CD8-positive, alpha-beta memory T cell (primary cell): ENCODE measurements at places on chromosomes 16 and 17. TPM values are rescaled to one million over a fixed set of nuclear protein-coding genes. Genes with fewer than 3 reads are reported as not detected.

Gene RNF43
- total RNA-seq: 1.2 TPM

Gene CACNG3
- not detected for total RNA-seq

DNA sequence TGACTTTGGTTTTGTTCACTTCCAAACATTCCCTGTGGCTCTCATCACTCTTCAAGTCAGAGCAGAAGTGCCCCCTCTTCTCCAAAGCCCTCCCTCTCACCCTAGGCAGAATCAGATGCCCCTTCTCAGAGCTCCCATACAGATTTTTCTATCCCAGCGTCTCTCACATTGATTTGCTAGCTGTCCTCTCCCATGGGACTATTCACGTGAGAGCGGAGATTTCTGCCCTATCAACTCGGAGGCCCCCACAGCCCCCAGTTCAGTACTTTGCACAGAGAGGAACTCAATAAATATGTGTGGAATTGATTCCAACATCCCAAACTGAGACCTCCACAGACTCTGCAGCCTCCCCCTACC is 182.6 kb downstream of the C16orf78 start:
- H3K36me3 ChIP-seq: no peaks in the 10 kb centered on the region
- no peak for DNase-seq
- H3K4me3 ChIP-seq: no peak overlapping the region
- H3K27me3 ChIP-seq: no peaks in the 10 kb centered on the region
- no peak overlapping the region for H3K27ac ChIP-seq

- peaks cover 88% of the 10 kb centered on the region for H3K4me1 ChIP-seq
- H3K4me3 ChIP-seq: no peak overlapping the region
- H3K27ac ChIP-seq: no peak overlapping the region
Measured at GRCh38 chr16:89434490-89434889, 55.9 kb downstream of the ANKRD11 start.

- no peaks in the 10 kb centered on the region for H3K4me1 ChIP-seq
- H3K27ac ChIP-seq: no peak within 1 kb of the TSS
- no peaks in the 10 kb centered on the region for H3K36me3 ChIP-seq
- H3K27me3 ChIP-seq: no peaks in the 10 kb centered on the region
Measured at GRCh38 chr17:63881935-63882601, at the start of gene GH2. GH2 (minus strand) TSS chr17:63881944; CDS start chr17:63881801, 143 bp downstream.

DNA sequence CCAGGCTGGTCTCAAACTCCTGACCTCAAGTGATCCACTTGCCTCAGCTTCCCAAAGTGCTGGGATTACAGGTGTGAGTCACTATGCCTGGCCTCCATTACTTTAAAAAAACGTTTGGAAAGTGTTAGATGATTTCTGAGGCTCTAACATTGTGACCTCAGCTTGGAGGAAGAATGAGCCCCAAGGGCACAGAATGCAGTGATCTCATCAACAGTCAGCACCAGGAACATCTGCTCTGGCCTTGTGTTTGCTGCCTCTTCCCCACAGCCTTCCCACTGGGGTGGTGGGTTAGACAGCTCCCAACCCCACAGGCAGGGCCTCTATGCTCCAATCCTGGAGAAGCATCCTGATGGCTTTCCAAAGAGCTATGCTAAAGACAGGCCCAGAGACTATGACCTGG is 37.7 kb upstream of the SREBF1 start:
- DNase-seq: no peak
- no peak overlapping the region for H3K27ac ChIP-seq
- no peaks in the 10 kb centered on the region for H3K27me3 ChIP-seq
- H3K4me1 ChIP-seq: no peaks in the 10 kb centered on the region
- H3K36me3 ChIP-seq: peaks cover 28% of the 10 kb centered on the region

DNA sequence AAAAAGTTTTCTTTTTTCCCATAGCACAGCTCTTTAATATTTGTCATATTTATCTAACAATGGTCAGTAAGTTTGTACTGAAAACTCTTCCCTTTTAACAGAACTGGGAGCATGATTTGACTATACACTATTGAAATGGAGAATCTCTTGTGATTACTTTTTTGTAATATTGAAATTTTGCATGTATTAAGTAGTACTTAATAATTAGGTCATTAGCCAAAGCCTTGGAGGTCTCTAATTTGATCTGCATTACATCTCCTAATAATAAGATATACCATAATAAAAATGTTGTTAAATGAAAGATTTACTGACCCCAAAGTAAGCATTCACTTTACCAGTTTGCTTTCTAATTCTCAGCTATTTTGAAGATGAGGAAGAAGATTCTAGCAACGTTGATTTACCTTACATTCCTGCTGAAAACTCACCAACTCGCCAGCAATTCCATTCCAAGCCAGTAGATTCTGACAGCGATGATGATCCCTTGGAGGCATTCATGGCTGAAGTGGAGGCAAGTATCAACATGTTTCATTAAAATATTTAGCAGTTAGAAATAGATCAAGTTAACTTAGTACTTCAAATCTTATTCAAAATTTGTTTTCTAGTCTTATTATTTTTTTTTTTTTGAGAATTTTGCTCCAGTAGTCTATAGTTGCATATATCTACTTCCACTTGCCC is 18.2 kb downstream of the DDX42 start:
- H3K36me3 ChIP-seq: peaks cover 49% of the 10 kb centered on the region
- no peaks in the 10 kb centered on the region for H3K27me3 ChIP-seq
- DNase-seq: no peak
- H3K27ac ChIP-seq: no peak overlapping the region

DNA sequence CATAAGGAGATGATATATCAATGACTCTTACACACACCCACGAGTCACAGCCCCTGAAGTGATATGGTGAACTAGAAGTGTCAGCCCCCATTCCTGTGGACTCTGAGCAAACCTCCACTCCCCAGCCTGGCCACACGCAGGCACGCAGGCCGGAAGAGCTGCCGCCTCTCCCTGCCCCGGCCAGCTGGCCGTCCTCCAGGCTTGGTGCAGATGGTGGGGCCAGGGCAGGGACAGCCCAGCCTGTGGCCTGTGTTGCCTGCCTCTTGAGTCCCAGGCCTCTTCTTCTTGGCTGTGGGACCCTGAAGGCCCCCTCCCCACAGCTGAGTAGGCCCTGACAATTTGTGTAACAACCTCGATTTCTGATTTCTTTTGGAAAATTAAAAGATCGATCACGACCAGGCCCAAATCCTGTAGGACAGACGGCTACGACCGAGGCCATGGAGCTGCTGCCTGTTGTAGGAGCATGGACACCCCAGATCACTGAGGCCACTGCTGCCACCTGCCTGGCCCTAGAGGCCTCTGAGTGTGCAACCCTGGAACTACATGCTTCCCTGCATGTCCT is 10.0 kb upstream of the MPRIP start:
- H3K27ac ChIP-seq: no peak overlapping the region
- H3K4me3 ChIP-seq: no peak overlapping the region
